Peyer's patch (tissue), 4 donors: ENCODE measurements at places on chromosomes 6 and 20.

DNA sequence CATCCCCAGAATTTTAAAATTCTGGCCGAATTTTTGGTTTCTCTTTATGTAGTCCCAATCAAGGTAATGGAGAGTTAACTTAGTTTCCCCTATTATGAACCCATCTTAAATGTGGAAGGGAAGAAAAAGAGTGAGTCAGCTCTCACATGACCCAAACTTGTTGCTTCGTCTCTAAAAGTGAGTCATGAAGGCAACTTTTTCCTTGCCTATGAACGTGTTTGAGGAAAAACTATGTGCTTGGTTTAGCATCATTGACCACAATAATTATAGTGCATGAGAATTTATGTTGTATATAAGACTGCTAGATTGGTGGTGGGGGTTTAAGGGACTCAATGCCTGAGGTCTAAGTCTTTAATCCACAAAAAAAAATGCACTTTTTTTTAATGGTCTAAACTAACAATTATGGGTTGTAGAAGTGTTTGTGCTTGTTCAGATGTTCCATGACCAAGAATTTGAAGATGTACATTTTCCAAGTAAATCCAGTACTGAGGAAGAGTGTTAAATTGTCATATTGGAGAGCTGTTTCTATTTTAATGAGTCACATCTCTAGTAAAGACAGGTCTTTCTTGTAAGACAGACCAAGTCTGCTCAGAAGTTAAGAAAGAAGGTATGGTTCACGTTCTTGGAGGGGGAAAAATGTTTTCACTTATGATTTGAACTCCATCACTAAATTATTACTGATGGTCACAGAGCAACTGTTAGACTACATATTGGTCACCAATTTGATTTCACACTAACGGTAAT is 409.9 kb upstream of the MARCKS start:
- no peak for DNase-seq

- no peak for DNase-seq
Observed at GRCh38 chr6:134802426-134803058, 147.4 kb downstream of the ALDH8A1 start.

DNA sequence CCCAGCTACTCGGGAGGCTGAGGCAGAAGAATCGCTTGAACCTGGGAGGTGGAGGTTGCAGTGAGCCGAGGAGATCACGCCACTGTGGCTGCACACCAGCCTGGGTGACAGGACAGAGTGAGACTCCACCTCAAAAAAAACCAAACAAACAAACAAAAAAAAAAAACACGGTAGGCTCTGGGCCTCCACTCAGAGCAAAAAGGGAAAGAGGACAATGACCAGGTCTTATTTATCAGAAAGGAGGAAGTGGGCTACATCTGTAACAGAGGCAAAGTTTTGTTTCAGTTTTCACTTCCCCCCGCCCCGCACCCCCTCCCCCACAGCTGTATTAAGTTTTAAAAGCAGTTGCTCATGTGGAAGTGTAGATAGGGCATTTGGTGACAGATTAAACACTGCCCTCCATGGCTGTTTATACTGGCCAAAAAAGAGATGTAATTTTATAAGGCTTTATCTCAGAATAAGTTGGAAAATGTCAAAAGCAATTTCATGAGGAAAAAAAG is 114.6 kb downstream of the RCAN2 start:
- peak; percentile 45 for DNase-seq

GRCh38 chr6:108364470-108364869 is 69.6 kb downstream of the AFG1L start:
- no peak for DNase-seq

DNA sequence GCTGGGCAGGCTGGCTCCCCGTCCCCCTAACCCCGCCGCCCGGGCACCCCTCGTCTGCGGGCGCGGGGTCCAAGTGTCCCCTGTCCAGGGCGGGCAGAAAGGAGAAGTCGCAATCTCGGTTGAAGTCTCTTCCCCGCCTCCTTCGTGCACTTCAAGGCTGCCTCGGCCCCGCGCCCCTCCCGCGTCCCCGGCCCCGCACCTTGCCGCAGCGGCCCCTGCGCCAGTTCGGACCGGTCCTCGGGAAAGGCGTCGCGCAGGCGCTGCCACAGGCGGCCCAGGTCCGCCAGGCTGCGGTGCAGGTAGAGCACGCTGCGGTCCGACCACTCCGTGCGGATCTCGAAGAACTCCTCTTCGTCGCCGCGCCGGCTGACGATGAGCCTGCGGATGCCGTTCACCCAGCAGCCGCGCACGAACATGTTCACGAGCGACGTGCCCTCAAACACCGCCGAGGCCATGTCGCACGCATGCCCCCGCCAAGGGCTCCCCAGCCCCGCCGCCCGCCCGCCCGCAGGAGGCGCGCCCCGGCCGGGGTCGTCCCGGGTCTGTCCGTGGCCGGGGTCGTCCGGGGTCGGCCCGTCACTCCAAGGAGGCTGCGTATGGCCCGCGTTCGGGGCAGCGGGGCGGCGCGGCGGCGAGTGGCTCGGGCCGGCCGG is at the start of gene PXDC1:
PXDC1 (minus strand) TSS at position 637 of the 653 bp plus-strand sequence; CDS start at position 455, 182 bp downstream.
- peak; percentile 57 for DNase-seq

- DNase-seq = no peak
Observed at GRCh38 chr6:4941782-4942672, 61.8 kb downstream of the RPP40 start.

- DNase-seq = no peak
Observed at GRCh38 chr6:163008186-163008585, 280.4 kb downstream of the PACRG start.

- DNase-seq = peak; percentile 49
Observed at GRCh38 chr20:56004007-56004406, 1.3 kb downstream of the CBLN4 start.

DNA sequence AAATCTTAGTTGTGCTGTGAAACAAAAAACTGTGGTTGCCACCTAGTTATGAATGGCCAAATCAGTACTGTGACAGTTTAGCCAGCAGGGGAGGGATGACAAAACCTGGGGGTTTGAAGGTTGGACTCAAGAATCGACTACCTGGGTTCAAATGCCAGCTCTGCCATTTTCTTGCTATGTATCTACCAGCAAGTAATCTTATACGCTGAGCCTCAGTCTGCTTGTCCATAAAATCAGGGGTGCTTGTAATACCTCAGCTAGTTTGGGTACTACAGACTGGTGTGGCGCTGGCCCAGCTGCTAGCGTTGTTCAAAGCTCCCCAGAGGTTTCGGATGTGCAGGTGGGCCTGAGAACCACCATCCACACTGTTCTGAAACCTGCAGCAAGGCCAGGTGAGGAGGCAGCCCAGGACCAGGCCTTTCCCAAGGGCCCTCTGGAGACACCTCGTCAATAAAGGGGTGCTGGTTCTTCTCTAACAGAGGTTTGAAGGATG is 40.4 kb downstream of the TRAM2 start:
- no peak for DNase-seq

DNA sequence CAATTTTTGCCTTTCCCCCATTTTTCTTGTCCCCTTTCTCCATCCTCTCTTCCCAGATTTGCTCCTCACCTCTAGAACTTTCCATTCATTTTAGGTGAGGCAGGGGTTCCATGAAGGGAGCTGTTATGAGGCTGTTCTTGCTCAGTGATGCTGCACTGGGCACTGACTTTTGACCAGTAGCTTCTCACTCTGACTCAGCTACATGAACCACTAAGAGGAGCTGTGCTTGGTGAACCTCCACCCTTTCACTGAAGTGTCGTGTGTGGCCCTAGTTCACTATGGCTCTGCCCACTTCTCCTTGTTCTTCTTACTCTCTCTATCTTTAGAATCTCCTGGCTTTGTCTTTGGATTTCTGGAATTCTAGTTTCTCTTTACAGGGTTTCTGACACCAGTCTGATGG is 307.1 kb upstream of the RNF24 start:
- no peak for DNase-seq

DNA sequence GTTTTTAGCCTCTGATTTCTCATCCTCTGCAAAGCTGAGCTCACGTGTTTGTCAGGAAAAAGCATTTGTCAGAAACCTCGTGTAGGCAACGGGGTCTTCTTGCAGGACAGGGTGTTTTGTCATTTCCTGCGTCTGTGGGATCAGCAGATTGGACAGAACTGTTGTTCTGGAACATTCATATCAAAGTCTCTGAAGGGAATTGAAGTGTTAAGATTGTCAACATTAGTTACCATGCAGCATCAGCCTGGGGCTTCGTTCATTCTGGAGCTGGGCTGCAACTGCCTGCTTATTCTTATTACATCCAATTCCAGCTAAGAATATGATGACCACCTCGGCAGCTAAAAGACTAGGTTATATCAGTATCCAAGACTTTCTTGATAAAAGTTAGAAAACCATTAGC is 71.0 kb upstream of the RALGAPA2 start:
- DNase-seq = no peak

DNA sequence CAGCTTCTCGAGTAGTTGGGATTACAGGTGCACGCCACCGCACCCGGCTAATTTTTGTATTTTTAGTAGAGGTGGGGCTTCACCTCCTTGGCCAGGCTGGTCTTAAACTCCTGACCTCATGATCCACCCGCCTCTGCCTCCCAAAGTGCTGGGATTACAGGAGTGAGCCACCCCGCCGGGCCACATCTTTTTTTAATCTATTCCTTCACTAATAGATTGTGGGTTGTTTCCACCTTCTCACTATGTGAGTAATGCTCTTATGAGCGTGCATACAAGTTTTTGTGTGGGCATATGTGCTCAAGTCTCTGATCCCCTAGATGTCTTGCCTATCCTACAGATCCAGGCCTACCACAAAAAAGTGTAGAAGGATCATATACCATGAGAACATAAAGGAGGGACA is 30.7 kb downstream of the CARMIL1 start:
- no peak for DNase-seq

DNA sequence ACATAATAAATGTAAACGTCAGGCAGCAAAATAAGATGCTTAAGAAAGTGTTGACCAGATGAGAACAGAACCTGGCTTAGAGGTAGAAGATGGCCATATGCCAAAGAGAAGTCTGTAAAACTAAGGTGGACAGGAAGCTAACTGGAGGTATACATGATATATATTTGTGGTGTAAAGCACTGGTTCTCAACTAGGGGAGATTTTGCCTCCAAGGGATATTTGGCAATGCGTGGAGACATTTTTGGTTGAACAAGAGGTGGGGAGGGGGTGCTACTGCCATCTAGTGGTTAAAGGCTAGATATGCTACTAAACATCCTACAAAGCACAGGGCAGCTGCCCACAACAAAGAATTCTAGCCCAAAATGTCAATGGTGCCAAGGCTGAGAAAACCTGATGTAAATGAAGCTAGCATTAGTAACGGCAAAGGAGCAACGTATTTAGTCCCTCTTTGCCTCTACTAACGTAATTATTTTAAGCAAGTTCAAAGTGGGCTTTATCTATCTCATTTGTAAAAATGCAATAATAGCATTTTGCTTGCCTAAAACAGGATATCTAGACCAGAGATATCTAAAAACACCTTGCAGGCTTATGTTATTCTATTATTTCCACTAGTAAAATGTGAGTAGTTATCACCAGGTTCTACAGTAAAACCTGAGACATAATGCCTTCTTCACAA is 182.6 kb downstream of the RNGTT start:
- DNase-seq = no peak

DNA sequence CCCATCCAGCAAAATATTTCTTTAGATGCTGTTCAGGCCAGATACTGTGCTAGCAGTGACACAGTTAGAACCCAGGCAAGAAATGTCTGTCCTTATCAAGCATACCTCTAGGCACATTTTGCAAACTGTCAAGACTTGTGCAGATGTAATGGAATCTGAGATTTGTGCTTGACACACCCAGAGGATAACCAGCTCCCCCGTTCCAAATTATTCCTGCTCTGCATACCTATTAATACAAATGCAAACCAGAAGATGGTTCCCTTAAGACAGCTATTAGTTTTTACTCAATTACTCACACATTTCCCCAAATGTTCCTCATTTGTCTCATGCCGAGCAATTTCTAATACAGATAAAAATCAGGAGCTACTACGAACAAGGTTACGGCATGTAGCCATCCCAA is 40.4 kb downstream of the ATXN1 start:
- DNase-seq = no peak

GRCh38 chr6:56499095-56499494 is 143.6 kb downstream of the DST start:
- DNase-seq = no peak

- DNase-seq = no peak
Observed at GRCh38 chr6:5205877-5206850, 54.6 kb downstream of the LYRM4 start.

DNA sequence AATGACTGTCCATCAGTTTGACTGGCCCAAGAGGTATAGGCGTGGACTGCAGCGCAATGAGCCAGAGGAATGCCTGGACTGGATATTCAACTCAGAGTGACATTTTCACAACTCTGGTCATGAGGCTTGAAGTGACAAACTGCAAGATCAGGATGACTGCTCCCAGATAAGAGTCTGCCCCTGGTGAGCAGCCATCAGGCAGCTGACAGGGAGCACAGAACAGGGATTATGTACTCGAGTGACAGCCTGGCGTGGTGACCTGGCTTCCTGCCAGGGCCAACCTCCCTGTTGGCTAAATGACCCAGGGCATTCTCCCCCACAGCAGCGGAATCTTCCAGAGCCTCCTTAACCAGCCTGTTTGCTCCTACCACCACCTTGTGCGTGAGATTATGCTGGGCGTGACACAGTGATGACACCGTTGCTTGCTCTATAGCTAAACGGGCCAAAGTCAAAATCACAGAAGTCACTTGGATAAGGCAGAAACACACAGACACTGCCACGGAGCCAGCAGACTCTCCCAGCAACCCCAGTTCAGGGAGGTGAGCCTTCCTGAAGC is 209.1 kb upstream of the JARID2 start:
- DNase-seq = no peak

GRCh38 chr6:112416866-112417265 is 69.7 kb downstream of the RFPL4B start:
- DNase-seq = no peak

- DNase-seq = no peak
Observed at GRCh38 chr6:4441981-4442434, 306.6 kb upstream of the ECI2 start.

DNA sequence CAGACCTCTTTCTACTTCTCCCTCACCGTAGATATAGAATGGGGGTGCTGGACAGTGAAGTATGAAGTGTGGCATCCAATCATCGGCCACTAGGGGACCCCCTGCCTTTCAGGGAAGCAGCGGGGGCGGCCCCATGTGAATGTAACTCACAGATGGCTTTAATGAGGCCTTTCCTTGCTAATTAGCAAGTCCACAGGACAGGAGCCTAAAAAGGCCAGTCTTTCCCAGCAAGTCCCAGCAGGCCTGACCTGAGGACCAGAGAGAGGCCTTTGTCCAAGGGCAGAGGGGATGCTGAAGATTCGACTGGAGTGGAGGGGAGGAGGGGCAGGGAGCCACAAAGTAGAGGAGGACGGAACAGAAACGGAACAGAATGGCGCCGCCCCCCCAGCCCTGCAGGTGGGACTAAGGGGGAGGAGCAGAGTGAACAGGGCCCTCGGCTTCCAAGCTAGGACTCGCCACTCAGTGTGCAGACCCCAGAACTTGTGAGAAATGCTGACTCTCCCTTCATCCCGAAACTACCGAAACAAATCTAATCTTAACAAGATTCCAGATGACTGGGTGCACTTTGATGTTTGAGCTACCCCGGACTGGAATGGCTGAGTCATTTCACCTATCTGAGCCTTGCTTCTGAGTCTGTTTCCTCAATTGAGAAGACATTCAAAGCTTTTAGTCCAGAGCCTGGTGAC is 5.8 kb downstream of the C6orf132 start:
- DNase-seq = peak; percentile 71
